ENCODE measurements at places on chromosomes 3 and 15. TPM values are rescaled to one million over a fixed set of nuclear protein-coding genes. Genes with fewer than 3 reads are reported as not detected.

The PAQR9 gene
- not detected for total RNA-seq

The MORC1 gene
- total RNA-seq: not detected

The ZMYND10 gene
- total RNA-seq: 2.2 TPM

The CYP1A1 gene
- 5.6 TPM for total RNA-seq

The ANKUB1 gene
- total RNA-seq: not detected

The LMAN1L gene
- total RNA-seq: 0.67 TPM

The LDHAL6B gene
- not detected for total RNA-seq

The SPTBN5 gene
- total RNA-seq: 1.9 TPM

The ZDHHC19 gene
- not detected for total RNA-seq

The GOLGA6D gene
- total RNA-seq: not detected

The CX3CR1 gene
- total RNA-seq: 0.83 TPM

The CLEC3B gene
- total RNA-seq: 0.33 TPM
